ENCODE measurements at places on chromosomes 2 and 18.

GRCh38 chr2:169759987-169760386, 26.4 kb downstream of the KLHL23 start:
- no peak for DNase-seq

GRCh38 chr18:76977684-76978232, 154.8 kb downstream of the MBP start:
- peak; percentile 26 for DNase-seq

DNA sequence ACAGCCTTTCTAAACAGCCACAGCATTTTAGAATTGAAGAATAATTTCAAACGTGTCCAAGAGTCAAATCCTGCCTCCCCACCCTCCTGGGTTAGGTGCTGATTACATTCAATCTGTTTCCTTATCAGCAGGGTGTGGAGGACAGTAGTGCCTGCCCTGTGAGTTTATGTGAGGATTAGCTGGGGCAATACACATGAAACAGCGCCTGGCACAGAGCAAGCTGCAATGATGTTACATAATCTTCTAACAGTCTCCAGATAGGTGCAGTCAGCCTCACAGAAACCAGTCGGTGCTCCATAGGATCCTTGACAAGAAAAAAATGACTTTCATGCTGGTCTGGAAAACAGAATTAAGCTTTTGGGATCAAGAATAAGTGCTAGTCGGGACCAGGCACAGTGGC, 91.7 kb upstream of the ITGA6 start:
- DNase-seq: no peak

DNA sequence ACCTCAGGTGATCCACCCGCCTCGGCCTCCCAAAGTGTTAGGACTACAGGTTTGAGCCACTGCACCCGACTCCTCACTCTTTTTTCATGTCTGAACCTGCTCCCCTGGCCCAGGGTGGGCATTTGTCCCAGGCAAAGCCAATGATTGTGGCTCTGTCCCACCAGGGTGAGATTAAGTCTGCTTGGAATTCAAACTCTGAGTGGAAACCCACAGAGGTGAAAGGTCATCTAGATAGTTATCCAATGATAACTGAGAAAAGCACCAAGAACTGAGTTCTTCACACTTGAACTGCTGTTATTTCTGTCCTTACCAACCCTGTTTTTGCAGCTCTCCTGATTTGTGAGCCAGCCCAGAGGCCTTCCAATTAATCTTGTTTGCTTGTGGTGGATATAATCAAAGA, 62.4 kb upstream of the ACVR1 start:
- DNase-seq: no peak

DNA sequence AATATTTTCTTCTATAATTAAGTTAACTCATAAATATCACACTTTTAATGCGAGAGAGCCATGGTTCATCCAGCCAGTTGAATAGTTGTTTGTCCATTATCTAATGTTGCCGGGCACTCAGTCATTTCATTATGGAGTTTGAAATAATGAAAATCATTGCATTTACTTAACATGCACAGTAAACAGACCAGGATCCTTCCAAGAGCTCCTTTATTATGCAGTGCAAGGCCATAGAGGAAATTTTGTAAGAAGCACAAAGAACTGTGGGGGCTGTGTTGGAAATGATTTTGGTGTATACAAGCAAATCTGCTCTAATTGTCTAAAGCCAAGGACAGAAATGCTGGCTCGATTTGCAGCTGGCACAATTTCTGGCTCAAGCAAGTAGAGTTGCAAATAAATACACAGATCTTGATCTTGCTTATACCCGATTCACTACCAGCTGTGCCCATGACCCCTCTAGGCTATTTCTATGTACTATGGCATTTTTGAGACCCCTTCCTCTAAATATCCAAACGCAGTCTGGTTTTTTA, 400.3 kb upstream of the HNRNPA3 start:
- no peak for DNase-seq

GRCh38 chr2:241272303-241273209, 42.9 kb downstream of the HDLBP start:
- peak; percentile 86 for DNase-seq

GRCh38 chr2:79906139-79906890, 393.5 kb downstream of the CTNNA2 start:
- DNase-seq: no peak

DNA sequence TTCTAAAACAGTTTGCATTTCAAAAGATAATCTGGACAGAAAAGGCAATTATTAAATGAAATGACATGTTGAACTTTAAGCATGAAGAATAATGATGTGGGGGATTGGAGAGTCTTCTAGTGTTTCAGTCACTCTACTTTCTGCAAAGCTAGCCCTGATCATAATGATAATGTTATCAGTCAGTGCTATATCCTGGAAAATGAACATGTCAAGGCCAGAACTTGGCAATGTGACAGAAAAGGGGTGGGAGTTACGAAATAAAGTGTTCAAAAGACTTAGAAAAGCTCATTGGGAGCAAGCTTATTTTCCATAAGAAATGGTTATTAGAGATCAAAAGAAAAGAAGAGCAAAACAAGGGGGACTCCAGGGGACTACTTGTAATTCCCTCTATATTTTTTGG, 288.5 kb upstream of the SLC8A1 start:
- DNase-seq: no peak

- DNase-seq: no peak
Observed at GRCh38 chr2:204732019-204732418, 186.7 kb downstream of the PARD3B start.
